Hindlimb muscle (tissue), 1 donor: ENCODE measurements at places on chromosomes 13 and 19.
A peak's percentile ranks its signal among the peaks of the same experiment; 100 is the strongest.

GRCh38 chr19:1028062-1028926 lies 1.9 kb downstream of the CNN2 start:
- peak; percentile 71 for DNase-seq

GRCh38 chr13:77532983-77533382 lies 2.5 kb upstream of the SCEL start:
- no peak for DNase-seq

GRCh38 chr13:20799726-20800416 lies 26.1 kb upstream of the EEF1AKMT1 start:
- no peak for DNase-seq

DNA sequence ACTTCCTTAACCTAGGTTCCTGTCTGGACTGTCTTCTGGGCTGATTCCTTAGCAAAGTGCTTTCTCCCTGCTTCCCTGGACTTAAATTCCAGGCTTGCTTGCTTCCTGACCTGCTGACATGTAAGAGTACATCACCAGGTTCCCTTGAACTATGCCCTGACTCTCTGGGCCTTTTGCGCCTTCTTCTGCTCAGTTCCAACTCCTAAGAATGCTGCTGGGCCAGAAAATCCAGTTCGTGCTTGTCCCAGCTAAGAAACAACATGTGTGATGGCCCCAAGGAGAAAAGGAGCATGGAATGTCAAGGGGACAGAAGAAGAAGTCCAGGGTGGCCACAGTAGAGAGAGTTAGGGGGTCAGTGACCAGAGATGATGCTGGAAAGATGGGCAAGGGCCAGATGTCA lies 42.6 kb upstream of the MBNL2 start:
- no peak for DNase-seq

DNA sequence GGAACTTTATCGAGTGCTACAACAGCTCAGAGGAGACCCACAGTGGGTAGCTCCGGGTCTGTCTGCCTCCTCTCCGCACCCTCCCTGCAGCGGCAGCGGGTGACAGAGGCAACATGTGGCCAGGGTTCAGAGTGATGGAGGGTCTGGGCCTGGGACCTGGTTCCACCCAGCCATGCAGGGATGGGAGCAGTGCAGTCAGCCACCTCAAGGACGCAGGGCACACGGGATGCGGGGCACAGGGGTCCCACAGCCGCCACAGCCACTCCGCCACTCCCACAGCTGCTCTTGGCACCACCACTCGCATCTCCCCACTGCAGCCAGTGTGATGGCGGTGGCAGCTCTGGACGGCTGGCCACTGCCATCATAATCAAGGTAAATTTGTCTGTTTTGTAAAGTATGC lies 892.9 kb downstream of the OLFM4 start:
- no peak for DNase-seq

- peak; percentile 88 for DNase-seq
Measured at GRCh38 chr19:13207846-13208671, 57.8 kb downstream of the IER2 start.

- no peak for DNase-seq
Measured at GRCh38 chr19:1756264-1756663, 3.0 kb downstream of the ONECUT3 start.

GRCh38 chr19:45975306-45976070 lies 1.8 kb upstream of the NOVA2 start:
- no peak for DNase-seq

GRCh38 chr19:19256072-19256969 lies 16.8 kb downstream of the TM6SF2 start:
- DNase-seq, result no peak

- no peak for DNase-seq
Measured at GRCh38 chr19:48678201-48678600, 5.4 kb upstream of the NTN5 start.

DNA sequence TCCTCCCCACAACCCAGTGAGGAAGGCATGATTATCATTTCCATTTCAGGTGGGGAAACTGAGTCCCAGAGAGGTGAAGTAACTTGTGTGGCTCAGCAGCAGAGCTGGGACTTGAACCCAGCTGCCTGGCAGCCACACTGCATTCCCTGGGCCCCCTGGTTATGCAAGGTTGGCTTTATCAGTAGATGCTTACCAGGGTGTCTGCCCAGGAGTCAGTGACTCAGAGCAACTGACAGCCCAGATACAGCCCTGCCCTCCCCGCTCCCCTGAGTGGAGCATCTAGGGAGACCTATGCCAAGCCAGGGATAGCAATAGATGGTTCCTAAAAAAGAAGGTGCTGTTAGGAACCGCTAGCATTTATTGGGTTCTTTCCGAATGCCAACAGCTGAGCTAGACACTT lies 5.9 kb downstream of the IGLON5 start:
- DNase-seq, result no peak

GRCh38 chr13:50366488-50367174 lies 351.4 kb downstream of the KCNRG start:
- no peak for DNase-seq

- peak; percentile 67 for DNase-seq
Measured at GRCh38 chr19:41426952-41427646, at the start of gene B3GNT8. Gene B3GNT8, minus strand, starts transcription at chr19:41427374. Its CDS starts 596 bp downstream, at chr19:41426778.

DNA sequence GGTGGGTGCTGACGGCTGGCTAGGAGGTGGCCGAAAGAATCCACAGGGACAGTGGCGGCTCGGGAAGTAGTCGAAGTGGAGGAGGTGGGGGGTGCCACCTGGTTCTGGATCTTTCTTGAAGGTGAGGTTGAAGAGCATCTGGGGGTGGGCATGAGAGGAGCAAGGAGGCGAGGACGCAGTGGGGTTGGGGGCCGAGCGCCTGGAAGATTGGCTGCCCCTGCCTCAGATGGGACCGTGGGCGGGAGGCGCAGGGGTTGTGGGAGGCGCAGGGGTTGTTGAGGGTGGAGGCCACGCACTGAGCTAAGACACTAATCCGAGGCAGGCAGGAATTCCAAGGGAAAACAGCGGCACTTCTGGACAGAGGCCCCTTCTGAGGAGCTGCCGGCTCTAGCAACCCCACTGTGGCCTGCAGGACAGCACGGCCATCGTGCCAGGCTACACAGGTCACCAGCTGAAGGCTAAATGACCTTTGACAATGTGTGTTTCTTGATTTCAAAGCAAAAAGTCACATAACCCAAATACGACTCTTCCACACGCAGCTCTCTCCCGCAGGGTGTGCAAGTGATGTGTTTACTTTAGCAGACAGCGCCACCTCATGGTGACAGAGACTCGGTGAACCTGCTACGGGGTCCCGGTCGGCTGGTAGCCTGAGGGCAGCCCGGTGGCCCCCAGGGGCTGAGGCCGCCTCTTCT lies 44.1 kb upstream of the RANBP3 start:
- DNase-seq, result peak; percentile 84

- DNase-seq, result no peak
Measured at GRCh38 chr13:33256148-33256840, 29.3 kb downstream of the STARD13 start.

GRCh38 chr13:109412283-109412901 lies 374.0 kb downstream of the IRS2 start:
- peak; percentile 48 for DNase-seq

DNA sequence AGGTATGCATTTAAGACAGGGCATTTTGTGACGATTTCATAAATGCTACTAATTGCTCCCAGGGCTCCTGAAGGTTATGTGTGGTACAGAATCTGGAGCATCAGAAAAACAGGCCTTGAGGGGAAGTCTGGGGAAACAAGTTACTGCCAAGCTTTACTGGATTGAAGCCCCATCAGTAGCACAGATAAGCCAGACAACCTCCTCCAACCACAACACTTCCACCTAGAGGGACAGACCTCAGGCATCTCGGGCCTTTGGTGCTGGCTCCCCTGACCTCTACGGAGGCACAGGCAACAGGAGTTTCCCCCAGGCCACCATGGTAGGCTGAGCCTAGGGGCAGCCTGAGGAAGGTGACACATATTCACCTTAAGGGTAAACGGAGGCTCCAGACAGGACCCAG lies 54.1 kb downstream of the ABCC4 start:
- DNase-seq, result no peak

DNA sequence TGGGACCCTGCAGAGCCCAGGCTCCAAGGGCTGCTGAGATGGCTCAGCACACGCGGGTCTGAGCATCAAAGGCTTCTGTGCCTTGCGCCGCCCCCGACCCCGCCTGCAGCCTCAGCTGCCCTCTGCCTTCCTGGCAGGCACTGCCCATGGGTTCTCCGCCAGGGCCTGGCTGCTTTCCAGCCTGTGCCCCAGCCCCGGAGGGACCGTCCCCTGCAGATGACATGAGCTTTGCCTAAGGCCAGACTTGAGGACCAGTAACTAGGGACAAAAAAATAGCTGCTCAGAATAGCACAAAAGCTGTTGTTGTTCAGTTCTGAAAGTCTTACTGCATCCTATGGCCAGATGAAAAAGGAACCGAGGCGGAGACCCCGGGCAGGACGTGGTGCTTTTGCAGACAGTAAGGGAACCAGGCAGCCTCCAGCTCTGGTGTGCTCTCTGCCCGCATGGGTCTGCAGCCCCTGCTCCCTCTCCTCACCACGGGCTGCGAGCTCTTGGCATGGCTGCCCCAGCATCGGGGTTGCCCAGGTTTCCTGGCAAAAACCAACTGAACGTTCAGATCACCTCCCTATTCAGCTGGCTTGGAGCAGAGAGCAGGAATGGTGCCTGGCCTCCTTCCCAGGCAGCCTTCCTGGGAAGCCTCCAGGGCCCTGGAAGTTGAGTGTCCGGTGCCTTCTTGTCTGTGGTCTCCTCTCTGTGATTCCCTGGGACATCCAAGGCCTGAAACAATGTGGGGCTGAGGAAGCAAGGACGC lies 12.5 kb upstream of the CFAP97D2 start:
- peak; percentile 73 for DNase-seq

DNA sequence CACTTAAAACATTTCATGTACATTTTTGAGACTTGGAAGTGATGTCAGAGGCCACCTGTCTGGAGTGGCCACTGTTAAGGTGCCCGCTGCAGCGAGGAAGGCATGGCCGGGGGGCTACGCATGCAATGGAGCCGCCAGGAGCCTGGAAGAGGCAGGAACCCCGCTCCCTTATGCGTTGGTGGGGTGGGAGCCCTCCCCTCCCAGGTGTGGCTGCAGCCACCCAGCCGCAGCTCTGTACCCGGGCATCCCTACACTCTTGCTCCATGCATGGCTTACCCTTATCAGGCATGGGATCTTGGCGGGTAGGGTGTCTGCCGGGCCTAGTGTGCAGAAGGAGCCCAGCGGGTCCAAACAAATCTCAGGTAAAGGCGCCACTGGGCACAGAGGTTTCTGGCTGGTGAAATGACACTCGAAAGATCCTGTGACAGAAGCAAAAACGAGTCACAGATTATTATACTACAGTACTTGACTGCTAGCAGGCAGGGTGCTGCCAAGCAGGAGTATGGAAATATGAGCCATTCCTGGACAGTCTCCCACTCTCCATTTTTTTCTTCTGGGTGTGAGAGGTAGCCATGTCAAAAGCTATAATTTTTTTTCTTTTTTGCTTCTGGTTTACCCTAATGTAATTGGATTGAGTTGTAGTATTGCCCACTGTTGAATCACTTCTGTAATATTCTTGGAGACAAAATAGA lies 1606.3 kb upstream of the MIR17HG start:
- no peak for DNase-seq

- DNase-seq, result peak; percentile 37
Measured at GRCh38 chr13:60431108-60431700, 34.2 kb downstream of the TDRD3 start.

GRCh38 chr13:31495336-31495735 lies 244.0 kb upstream of the RXFP2 start:
- DNase-seq, result no peak

DNA sequence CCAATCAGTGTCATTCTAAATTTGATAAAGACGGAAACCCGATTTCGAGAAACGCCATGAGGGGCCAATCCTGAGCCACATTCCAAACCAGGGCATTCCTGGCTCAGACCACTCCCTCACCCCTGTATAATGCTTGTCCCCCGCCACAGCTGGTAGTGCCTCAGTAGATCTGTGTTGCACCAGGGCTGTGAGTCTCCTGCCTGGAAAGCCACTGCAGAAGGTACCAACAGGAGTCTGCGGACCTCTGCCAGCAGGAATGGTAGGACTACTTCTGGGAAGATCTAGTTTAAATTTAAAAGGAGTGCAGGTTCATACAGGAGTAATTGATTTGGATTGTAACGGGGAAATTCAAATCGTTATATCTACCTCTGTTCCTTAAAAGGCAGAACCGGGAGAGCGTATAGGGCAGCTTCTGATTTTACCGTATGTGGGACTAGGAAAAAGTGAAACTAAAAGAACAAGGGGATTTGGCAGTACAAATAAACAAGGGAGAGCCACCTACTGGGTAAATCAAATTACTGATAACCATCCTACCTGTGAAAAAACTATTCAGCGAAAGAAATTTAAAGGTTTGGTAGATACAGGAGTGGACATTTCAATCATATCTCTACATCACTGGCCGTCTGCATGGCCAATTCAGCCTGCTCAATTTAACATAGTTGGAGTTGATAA lies 20.8 kb upstream of the ZNF266 start:
- DNase-seq, result no peak

GRCh38 chr13:74367193-74367592 lies 233.0 kb upstream of the KLF12 start:
- DNase-seq, result no peak

- DNase-seq, result peak; percentile 95
Measured at GRCh38 chr19:6066661-6067646, 43.3 kb downstream of the RFX2 start.

- no peak for DNase-seq
Measured at GRCh38 chr19:54155694-54156093, 3.8 kb downstream of the LENG1 start.

DNA sequence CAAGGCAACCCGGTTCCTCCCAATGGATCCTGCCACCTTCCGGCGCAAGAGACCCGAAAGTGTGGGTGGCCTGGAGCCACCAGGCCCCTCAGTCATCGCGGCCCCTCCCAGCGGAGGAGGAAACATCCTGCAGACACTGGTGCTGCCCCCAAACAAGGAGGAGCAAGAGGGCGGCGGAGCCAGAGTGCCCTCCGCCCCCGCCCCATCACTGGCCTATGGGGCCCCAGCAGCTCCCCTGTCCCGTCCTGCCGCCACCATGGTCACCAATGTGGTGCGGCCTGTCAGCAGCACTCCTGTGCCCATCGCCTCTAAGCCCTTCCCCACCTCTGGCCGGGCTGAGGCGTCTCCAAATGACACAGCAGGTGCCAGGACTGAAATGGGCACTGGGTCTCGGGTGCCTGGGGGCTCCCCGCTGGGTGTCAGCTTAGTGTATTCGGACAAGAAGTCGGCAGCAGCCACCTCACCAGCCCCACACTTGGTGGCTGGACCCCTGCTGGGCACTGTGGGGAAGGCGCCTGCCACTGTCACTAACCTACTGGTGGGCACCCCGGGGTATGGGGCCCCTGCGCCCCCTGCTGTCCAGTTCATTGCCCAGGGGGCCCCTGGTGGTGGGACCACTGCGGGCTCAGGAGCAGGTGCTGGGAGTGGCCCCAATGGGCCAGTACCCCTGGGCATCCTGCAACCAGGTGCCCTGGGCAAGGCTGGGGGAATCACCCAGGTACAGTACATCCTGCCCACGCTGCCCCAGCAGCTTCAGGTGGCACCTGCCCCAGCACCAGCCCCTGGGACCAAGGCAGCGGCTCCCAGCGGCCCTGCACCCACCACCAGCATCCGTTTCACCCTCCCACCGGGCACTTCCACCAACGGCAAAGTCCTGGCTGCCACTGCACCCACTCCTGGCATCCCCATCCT lies 11.2 kb upstream of the PRR19 start:
- no peak for DNase-seq
